SW 1271 (cell line): ENCODE measurements at places on chromosomes 3 and 15.

GRCh38 chr15:40340038-40340739 lies 550 bp downstream of the CCDC9B start:
- no peak for DNase-seq

GRCh38 chr3:30340500-30340899 lies 265.9 kb upstream of the TGFBR2 start:
- no peak for DNase-seq

- no peak for DNase-seq
These were observed 225.7 kb downstream of the MEX3B start for GRCh38 chr15:81819924-81820635.

- no peak for DNase-seq
These were observed 16.9 kb downstream of the ACAA1 start for GRCh38 chr3:38119821-38120692.
